Left renal cortex interstitium (tissue), 4 donors: ENCODE measurements at places on chromosomes 2 and 18.

- DNase-seq, result no peak
These were observed 156.2 kb upstream of the PIK3C3 start for GRCh38 chr18:41798879-41799278.

DNA sequence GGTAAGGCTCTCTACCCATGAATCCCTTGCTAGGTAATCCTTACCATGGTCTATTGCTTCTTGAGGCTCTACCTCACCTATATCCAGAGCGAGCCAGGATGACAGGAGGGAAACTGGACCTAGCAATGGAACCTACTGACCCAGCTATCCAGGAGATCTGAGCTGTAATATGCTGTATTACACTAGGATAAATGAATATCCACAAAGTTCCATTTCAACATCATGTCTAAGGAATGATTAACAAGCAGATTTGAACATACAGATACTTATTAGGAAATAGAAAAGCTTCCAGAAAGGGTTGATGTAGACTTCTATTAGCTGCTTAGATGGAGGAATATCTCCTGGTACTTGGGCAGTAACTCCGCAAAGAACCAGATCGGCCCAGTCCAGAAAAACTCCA, 110.1 kb downstream of the BAZ2B start:
- no peak for DNase-seq

GRCh38 chr2:157809212-157809611, 66.9 kb downstream of the ACVR1 start:
- no peak for DNase-seq

DNA sequence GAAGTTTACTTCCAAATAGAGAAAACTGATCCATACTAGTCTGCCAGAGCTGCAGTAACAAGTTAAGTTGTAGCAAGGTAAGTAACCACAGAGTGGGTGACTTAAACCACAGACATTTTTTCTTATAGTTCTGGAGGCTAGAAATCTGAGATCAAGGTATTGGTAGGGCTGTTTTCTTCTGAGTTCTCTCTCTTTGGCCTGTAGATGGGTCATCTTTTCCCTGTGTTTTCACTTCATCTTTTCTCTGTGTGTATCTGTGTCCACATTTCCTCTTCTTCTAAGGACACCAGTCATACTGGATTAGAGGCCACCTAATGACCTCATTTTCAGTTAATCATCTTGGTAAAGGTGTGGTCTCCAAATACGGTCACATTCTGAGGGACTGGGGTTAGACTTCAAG, 142.9 kb upstream of the MEX3C start:
- DNase-seq, result no peak
